ENCODE measurements at places on chromosomes 1 and 21. TPM values are rescaled to one million over a fixed set of nuclear protein-coding genes. Genes with fewer than 3 reads are reported as not detected.
A peak's percentile ranks its signal among the peaks of the same experiment; 100 is the strongest.

Gene KLF17
- not detected for total RNA-seq

Gene TAS1R3
- total RNA-seq, result 0.78 TPM

DNA sequence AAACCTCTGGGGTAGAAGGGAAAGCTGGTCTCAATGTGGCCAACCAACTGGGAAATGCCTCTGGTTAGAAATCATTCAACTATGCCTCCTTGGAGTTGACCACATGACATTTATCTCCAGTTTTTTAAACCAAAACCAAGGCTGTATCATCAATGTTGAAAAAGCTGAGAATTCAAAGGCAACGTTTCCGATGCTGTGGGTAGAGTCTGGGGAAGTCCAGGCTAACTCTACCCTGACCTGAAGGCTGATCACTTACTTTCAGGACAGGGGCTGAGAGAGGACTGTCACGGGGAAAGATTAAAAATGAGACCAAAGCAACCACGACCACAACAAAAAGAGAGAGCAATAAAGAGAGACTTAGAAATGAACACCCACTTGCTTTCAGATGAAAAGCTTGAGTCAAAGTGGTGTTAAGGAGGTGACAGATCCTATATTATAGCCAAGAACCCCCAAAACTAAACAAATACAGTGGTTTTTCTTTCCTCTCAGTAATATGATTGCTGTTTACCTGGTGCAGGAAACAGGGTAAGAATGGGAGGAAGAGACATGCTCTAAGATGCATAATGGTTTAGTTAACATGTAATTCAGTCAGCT lies 90.8 kb upstream of the TNFSF4 start:
- peak; percentile 42 for DNase-seq

DNA sequence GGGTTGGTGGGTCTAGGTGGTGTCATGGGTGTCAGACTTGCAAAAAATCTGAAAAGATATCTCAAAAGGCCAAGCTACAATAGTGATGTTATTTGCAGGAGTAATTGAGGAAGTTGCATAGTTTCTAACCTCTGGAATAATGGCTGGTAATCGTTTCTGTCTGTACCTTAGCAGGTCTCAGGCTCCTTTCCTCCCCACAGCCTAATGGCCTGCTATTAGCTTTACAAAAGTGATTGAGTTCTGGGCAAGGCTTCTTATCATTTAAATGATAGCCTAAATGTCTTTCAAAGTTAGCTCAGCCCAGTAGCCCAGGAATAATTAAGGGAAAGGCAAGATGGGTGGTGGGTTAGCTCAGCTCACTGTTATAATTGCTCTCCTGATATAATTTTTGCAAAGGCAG lies 37.7 kb upstream of the IGSF5 start:
- no peak for DNase-seq

GRCh38 chr1:19689856-19690255 lies 25.2 kb downstream of the HTR6 start:
- DNase-seq, result no peak

DNA sequence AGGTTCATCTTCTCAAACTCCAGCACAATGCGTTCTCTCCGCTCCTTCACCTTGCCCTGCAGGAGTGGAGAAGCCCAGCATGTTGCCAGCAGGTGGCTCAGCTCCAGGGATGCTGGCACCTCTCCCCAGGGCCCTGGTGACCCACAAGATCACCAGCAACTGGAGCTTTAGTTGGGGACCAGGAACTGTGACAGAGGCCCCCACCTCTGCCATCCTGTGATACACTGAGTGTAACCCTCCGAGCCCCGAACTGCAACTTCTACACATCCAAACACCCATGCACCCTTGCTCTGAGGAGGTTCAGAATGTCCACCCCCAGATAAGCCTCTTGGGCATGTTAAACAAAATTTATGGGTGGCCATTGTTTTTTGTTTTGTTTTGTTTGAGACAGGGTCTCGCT lies 4.5 kb upstream of the TRIM11 start:
- no peak for DNase-seq
